ENCODE measurements at places on chromosomes 1 and 21. TPM values are rescaled to one million over a fixed set of nuclear protein-coding genes. Genes with fewer than 3 reads are reported as not detected.

GRCh38 chr1:212819726-212820125 is 27.7 kb downstream of the SPATA45 start:
- H3K4me3 ChIP-seq = no peak overlapping the region
- no peak overlapping the region for H3K27ac ChIP-seq
- no peak for DNase-seq
- H3K4me1 ChIP-seq = no peaks in the 10 kb centered on the region
- no peaks in the 10 kb centered on the region for H3K27me3 ChIP-seq

Gene OR2M2
- not detected for total RNA-seq

- no peak overlapping the region for H3K4me3 ChIP-seq
- H3K27me3 ChIP-seq = no peaks in the 10 kb centered on the region
- no peak overlapping the region for H3K27ac ChIP-seq
- H3K4me1 ChIP-seq = no peaks in the 10 kb centered on the region
These were observed 19.3 kb upstream of the SLC35A3 start for GRCh38 chr1:99950486-99950885.

Gene IPO13
- total RNA-seq = 81.9 TPM

GRCh38 chr1:234584926-234585325 is 25.1 kb downstream of the IRF2BP2 start:
- H3K4me3 ChIP-seq = no peak overlapping the region
- H3K36me3 ChIP-seq = no peaks in the 10 kb centered on the region
- H3K4me1 ChIP-seq = peaks cover 67% of the 10 kb centered on the region
- no peak for DNase-seq
- no peaks in the 10 kb centered on the region for H3K27me3 ChIP-seq

DNA sequence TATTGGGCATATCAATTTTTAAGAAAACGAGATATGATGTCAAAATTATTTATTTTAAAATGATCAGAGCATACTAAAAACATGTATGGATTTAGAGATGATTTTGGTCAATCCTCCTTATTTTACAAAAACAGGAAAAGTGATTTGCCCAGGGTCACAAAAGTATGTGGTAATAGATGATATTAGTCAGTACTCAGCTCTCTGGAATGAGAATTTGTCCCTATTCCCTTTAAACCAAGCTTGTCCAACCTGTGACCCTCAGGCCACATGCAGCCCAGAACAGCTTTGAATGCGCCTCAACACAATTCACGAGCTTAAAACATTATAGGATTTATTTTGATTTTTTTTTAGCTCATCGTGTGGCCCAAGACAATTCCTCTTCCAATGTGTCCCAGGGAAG is 104.7 kb downstream of the AKT3 start:
- no peak for DNase-seq
- H3K4me3 ChIP-seq = no peak overlapping the region
- no peaks in the 10 kb centered on the region for H3K27me3 ChIP-seq
- no peaks in the 10 kb centered on the region for H3K36me3 ChIP-seq
- H3K27ac ChIP-seq = no peak overlapping the region

DNA sequence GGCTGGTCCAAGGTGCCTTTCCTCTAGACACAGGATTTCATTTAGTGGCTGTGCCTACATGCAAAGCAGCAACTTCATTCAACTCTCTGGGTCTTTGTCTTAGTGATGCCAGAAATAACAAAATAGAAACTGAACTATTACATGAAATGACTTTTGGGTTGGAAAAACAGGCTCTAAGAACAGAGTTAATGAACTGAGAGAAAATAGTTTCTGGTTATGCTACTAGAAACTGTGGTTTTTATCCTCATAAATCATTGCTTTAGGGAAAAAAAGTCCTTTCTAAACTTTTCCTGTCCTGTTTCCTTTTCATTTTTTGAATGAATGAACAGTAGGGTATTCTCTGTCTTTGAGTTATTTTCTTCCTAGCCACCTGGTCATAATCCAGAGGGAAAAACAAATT is 424.0 kb downstream of the KIF26B start:
- H3K36me3 ChIP-seq = no peaks in the 10 kb centered on the region
- DNase-seq = no peak
- H3K4me1 ChIP-seq = no peaks in the 10 kb centered on the region
- H3K4me3 ChIP-seq = no peak overlapping the region
- no peak overlapping the region for H3K27ac ChIP-seq

Gene SAMSN1
- total RNA-seq = 1.4 TPM

Gene OLFML3
- 17.1 TPM for total RNA-seq

Gene OR10Z1
- not detected for total RNA-seq

GRCh38 chr1:161388639-161389038 is 21.0 kb upstream of the CFAP126 start:
- H3K27ac ChIP-seq = peak overlapping the region; percentile 95
- no peak for DNase-seq
- H3K4me3 ChIP-seq = no peak overlapping the region

DNA sequence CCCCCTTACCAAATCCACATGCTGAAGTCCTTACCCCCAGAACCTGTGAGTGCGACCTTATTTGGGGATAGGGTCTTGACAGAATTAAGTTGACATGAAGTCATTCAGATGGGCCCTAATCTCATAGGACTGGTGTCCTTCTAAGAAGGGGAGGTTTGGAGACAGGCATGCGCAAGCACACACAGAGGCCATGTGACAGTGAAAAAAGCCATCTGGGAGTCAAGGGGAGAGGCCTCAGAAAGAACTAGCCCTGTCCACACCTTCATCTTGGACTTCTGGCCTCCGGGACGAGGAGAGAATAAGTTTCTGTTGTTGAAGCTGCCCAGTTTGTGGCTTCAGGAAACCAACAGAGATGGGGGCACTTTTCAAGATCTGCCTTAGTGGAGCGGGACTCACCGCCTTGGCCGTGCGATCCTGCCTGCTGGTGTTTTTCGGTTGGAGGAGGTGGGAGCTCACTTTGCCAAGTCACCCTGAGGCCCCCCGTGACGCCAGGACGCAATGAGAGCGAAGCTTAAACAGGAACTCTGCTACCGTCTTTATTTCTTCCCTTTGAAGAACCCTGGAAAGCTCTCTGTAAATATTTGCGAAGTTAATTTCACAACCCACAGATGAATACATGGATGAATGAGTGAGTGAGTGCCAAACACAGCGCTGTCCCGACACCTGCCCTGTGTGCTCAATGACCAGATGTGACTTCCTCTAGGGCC is 42.5 kb upstream of the C1orf174 start:
- H3K4me1 ChIP-seq = no peaks in the 10 kb centered on the region
- no peak overlapping the region for H3K4me3 ChIP-seq
- H3K27ac ChIP-seq = no peak overlapping the region
- H3K36me3 ChIP-seq = no peaks in the 10 kb centered on the region
- no peak for DNase-seq

DNA sequence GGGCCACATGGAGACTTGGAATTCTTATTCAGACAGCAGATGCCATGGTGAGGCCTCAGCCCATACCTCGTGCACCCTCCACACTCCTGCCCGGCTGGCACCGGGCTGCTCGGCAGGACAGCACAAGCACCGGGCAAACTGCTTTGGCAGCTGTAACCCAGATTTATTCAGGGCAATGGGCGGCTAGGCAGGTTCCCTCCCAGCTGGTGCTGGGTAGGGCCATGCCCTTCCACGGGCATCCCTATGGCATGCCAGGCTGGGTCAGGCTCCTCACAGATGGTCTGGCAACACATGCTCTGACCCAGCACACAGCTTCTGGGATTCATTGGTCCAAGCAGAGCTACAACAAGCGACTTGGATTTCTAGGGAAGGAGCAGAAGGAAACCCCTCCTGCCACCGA is 53.4 kb downstream of the ATP1A1 start:
- DNase-seq = no peak
- H3K27ac ChIP-seq = no peak overlapping the region
- no peak overlapping the region for H3K4me3 ChIP-seq

DNA sequence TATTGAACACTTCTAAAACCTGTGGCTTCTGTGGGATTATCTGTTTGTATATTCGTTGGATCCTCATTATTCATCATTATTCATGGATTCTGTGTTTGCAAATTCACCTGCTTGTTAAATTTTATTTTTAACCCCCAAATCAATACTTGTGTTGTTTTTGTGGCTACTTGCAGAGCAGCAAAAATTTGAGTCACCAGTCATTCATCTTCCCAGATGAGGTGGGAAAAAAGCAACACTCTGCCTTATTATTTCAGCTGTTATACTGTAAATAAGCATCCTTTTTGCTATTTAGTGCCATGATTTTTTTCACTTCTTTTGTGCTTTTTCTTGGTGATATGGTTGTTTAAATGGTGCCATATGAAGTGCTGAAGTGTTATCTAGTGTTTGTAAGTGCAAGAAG is 56.7 kb downstream of the RASAL2 start:
- no peaks in the 10 kb centered on the region for H3K36me3 ChIP-seq
- H3K27ac ChIP-seq = no peak overlapping the region
- H3K27me3 ChIP-seq = no peaks in the 10 kb centered on the region
- H3K4me3 ChIP-seq = no peak overlapping the region

- H3K36me3 ChIP-seq = no peaks in the 10 kb centered on the region
- H3K27ac ChIP-seq = no peak overlapping the region
- no peak for DNase-seq
These were observed 4.5 kb upstream of the DDX59 start for GRCh38 chr1:200673952-200674823.

- DNase-seq = no peak
These were observed 305.4 kb downstream of the TTLL7 start for GRCh38 chr1:83693427-83694126.

- H3K4me1 ChIP-seq = no peaks in the 10 kb centered on the region
- DNase-seq = no peak
- H3K27me3 ChIP-seq = no peaks in the 10 kb centered on the region
- H3K4me3 ChIP-seq = no peak overlapping the region
These were observed 32.4 kb upstream of the CAMSAP2 start for GRCh38 chr1:200706111-200706814.

Gene EFCAB14
- 62.3 TPM for total RNA-seq

Gene GRIK3
- total RNA-seq = 0.13 TPM

DNA sequence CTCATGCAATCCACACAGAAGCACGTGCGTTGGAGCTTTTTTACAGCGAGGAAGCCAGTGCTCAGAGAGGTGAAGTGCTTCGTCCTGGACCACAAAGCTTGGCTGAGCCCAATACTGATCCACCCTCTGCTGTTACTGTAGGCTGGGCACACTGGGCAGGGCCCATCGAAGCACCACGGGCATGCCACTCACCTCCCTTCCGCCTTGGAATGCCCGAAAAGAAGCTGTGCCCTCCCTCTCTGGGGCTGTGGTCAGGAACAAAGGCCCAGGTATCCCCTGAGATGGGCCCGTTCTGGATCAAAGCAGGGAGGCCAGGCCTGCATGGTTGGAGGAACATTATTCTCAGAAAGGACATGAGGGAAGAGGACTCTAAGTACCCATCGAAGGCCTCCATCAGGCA is 206.7 kb upstream of the C1orf174 start:
- no peaks in the 10 kb centered on the region for H3K36me3 ChIP-seq
- no peaks in the 10 kb centered on the region for H3K4me1 ChIP-seq
- no peak for DNase-seq

GRCh38 chr1:61618755-61619154 is 106.2 kb downstream of the TM2D1 start:
- H3K4me1 ChIP-seq = no peaks in the 10 kb centered on the region
- DNase-seq = no peak
- no peaks in the 10 kb centered on the region for H3K36me3 ChIP-seq
- H3K27ac ChIP-seq = no peak overlapping the region

- no peak overlapping the region for H3K27ac ChIP-seq
- no peak overlapping the region for H3K4me3 ChIP-seq
- peaks cover 20% of the 10 kb centered on the region for H3K4me1 ChIP-seq
- no peaks in the 10 kb centered on the region for H3K36me3 ChIP-seq
- no peak for DNase-seq
- no peaks in the 10 kb centered on the region for H3K27me3 ChIP-seq
These were observed 29.9 kb downstream of the MPZL1 start for GRCh38 chr1:167751676-167752075.

DNA sequence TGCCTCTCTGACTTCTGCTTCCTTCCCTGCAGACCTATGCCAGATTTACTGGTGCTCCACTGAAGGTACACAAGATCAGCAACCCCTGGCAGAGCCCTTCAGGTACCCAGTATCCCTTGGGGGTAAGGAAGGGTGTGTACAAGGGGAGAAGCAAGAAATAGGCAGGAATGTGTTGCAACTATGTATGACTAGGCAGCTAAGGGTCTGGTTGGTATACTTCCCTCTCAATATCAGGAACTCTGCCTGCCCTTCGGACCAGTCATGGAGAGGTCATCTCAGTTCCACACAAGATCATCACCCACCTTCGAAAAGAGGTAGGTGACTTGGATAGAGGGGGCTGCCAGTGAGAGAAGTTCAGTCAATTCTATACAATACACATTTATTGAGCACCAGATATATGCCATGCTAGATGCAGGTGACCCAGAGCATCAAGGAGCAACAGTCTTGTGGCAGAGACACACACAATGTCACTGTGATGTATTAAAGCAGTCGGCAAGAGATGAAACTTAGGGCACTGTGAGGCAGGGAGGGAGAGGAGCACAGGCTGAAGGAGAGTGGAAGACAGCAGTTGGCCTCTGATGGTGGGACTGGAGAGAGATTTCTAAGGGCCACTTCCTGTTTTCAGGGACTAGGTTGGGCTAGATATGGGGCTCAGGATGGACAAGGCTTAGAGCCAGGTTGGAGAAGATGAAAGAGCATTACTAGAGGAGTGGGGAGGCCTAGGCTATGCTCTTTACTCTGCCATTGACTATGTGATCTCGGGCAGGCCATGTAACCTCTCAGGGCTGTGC is 2.0 kb downstream of the MTX1 start:
- H3K27ac ChIP-seq = no peak overlapping the region
- no peaks in the 10 kb centered on the region for H3K27me3 ChIP-seq
- DNase-seq = no peak

- no peak overlapping the region for H3K27ac ChIP-seq
- H3K4me3 ChIP-seq = no peak overlapping the region
- H3K36me3 ChIP-seq = no peaks in the 10 kb centered on the region
- DNase-seq = no peak
These were observed 36.1 kb downstream of the EPB41 start for GRCh38 chr1:28950449-28950848.

Gene SELENOF
- total RNA-seq = 41.3 TPM

Gene ARHGAP30
- total RNA-seq = 1.2 TPM

GRCh38 chr21:19181604-19182140 is 778.1 kb upstream of the TMPRSS15 start:
- no peaks in the 10 kb centered on the region for H3K4me1 ChIP-seq
- no peak overlapping the region for H3K4me3 ChIP-seq
- H3K27ac ChIP-seq = no peak overlapping the region
- H3K27me3 ChIP-seq = no peaks in the 10 kb centered on the region

Gene DMBX1
- not detected for total RNA-seq

- DNase-seq = no peak
- peak overlapping the region; percentile 95 for H3K27ac ChIP-seq
- H3K27me3 ChIP-seq = no peaks in the 10 kb centered on the region
These were observed 524 bp downstream of the LRRC38 start for GRCh38 chr1:13513063-13513894.

DNA sequence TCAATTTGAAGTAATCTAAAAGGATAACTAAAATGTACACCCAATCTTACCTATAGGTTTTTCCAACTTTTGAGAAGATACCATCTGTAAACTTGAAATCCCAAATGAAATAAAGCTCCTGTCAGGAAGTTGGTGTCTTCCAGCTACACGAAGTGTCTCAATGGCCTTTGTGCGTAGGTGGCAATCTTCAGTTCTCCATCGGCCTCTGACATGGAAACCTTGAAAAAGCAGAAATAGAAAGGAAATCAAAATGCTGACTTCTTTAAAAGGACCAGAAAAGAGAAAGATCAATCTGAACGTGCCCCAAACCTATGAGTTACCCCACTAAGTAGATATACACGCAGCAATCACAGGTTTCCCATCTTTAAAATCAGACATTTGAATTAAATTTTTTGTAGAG is 10.0 kb downstream of the MKNK1 start:
- no peaks in the 10 kb centered on the region for H3K36me3 ChIP-seq
- no peaks in the 10 kb centered on the region for H3K27me3 ChIP-seq
